ENCODE measurements at places on chromosomes 4 and X.

- no peak for DNase-seq
These were observed 18.5 kb downstream of the NELFA start for GRCh38 chr4:1990348-1990645.

DNA sequence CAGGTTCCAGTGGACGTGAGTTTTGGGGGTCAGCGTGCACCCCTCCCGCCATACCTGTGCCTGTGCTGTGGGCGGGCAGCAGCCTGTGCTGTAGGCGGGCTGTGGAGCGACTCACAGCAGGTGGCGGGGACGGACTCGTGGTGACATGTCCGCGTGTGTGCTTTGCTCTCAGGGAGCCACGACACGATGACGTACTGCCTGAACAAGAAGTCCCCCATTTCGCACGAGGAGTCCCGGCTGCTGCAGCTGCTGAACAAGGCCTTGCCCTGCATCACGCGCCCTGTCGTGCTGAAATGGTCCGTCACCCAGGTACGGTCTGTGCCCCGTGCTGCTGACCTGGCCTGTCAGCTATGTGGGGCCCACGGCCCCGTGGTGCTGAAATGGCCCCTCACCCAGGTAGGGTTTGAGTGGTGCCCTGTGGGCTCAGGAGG is 7.4 kb downstream of the PLCXD1 start:
- no peak for DNase-seq

DNA sequence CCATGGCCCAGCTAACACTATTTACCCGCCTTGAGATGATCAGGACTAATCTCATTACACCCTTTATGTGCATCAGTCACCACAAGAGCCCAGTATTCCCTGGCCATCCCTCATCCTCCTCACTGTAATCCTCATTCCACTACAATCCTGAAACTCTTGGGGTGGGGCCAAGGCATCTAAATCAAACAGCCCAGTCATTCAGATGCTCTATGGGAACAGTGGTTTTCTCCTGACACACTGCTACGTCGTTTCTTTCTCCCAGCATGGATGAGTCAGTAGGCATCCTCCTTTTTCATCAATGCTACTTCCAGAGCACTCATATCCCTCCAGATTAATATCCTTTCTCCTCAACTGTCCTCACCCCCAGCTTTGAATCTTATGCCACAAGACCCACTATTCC is 5.6 kb downstream of the SDAD1 start:
- DNase-seq: no peak

DNA sequence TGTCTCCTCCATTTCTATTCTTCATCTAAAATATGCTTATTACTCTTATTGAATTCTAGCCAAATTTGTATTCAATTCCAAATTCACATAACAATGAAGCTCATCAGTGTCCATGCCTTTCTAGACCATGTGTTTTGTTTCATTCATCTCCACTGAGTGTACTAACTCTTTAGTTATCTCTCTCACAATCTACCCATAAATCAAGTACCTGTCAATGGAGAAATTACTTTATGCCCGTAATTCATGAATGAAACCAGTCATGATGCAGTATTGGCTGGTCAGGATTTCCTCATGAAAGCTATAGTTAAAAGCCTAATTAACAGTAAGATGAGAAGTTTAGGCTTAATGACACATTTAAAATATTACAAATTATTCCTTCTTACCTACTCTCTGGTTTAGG is 12.2 kb upstream of the TMPRSS11F start:
- no peak for DNase-seq

DNA sequence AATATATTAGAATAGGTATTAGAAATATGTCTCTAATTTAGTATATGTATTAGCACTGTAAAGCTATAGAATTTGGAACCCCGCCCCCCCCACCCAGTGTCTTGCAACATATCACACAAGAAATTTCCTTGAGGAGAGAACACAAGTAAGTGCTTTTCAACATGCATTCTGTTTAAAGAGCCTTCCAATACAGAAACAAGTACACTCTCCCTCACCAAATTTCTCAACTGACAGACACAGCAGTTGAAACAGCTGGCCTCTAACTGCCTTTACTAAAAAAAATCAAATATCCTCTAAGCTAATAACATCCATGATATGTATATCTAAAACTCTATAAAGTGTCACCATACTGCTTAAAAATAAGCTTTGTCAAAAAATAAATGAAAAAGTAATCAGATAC is 12.4 kb downstream of the CAMK2D start:
- DNase-seq: no peak
